ENCODE measurements at places on chromosomes 6 and 20. TPM values are rescaled to one million over a fixed set of nuclear protein-coding genes. Genes with fewer than 3 reads are reported as not detected.
A peak's percentile ranks its signal among the peaks of the same experiment; 100 is the strongest.

GRCh38 chr20:40771308-40771610 is 82.2 kb upstream of the MAFB start:
- peak; percentile 5 for DNase-seq

DNA sequence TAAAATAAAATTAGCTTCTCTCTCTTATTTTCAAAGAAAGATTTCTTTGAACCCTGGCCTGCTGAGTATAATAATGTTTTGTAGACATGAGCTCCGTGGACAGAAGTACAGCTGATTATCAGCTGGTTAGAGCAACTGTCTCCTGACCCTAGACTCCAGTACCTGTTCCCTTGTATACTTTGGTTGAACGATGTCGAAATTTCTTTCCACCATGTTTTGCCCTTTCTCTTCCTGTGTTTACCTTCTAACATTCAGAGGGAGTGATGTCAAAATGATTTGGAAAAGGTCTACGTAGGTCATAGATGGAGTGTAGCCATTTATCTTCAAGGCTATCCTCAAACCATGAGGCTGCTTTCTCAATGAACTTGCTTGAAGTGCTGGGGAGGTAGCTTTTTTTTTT is 16.8 kb upstream of the ADTRP start:
- DNase-seq = no peak

Gene SLC35D3
- not detected for total RNA-seq

DNA sequence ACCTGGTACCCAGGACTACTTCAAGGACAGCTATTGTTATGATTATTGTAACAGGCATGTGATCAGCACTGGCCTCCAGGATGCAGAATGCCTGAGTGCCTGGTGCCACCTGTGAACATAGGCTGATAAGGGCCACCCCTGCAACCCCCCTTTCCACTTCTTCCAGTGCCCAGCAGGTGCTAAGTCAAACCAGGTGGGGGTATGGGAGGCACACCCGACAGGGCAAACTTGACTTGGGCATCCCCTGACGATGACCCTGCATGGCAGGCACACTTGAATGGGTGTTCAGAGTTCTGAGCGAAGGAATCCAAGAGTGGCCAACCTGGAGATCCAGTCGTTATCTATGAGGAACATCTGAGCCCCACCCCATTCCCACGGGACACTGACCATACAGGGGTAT is 3.4 kb downstream of the ADA start:
- no peak for DNase-seq

DNA sequence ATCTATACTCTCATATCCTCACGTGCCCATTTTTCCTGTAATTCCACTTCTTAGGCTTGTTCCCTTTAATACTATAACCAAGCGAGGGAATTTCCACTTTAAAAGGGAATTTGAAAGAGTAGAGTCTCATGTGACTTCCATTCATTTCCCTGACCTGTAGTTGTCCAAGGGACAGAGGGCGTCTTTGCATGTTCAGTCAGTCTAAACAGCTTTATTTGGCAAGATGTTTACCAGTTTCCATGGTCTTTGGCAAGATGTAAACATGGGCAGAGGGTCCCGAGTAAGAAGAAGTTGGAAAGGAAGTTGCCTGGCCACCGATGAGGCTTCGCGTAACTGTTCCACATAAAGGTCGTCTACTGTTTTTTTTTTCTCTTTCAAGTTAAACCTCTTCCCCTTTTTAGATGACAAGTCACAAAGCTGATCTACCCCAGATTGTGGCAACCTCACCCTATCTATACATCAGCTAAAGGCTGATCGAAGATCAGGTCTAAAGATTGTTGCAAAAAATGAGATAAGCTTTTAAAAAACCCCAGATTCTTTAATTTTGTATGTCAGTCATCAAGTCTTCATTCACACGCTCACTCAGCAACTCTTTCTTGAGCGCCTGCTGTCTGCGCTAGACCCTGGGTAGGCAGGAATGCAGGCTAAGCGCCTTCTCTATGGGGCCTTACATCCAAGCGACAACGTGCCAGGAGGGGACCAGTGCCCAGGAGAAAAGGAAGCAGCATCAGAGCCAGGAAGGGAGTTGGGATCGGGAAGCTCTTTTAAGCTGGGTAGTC is 31.7 kb upstream of the CCR6 start:
- DNase-seq = no peak

DNA sequence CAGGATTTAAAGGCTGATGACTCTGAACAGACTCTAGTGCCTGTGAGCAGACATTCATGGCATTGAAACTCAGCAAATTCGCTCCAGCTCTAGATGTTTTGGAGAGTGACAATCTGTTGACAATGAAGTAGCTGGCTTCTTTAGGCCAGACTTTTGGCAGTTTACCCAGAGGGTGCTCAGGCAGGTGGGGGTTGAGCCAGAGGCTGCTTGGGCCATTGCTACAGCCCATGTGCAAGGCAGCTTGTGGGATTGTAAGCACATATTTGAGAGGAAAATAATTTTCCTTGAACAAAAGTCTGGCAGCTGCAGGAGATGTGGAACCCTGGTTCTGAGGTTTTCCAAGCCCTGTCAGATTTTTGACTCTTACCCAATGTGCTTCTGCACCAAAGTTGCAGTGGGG is 311.6 kb downstream of the CDC5L start:
- DNase-seq = no peak

Gene ECT2L
- total RNA-seq = not detected

Gene PNLDC1
- total RNA-seq = 1.4 TPM

Gene ZKSCAN4
- total RNA-seq = 5.7 TPM

GRCh38 chr20:53282217-53282955 is 310.2 kb downstream of the TSHZ2 start:
- no peak for DNase-seq

- DNase-seq = no peak
Measured at GRCh38 chr6:38459291-38459690, 180.4 kb downstream of the BTBD9 start.

- DNase-seq = no peak
Measured at GRCh38 chr20:49388744-49389143, 93.7 kb downstream of the KCNB1 start.

DNA sequence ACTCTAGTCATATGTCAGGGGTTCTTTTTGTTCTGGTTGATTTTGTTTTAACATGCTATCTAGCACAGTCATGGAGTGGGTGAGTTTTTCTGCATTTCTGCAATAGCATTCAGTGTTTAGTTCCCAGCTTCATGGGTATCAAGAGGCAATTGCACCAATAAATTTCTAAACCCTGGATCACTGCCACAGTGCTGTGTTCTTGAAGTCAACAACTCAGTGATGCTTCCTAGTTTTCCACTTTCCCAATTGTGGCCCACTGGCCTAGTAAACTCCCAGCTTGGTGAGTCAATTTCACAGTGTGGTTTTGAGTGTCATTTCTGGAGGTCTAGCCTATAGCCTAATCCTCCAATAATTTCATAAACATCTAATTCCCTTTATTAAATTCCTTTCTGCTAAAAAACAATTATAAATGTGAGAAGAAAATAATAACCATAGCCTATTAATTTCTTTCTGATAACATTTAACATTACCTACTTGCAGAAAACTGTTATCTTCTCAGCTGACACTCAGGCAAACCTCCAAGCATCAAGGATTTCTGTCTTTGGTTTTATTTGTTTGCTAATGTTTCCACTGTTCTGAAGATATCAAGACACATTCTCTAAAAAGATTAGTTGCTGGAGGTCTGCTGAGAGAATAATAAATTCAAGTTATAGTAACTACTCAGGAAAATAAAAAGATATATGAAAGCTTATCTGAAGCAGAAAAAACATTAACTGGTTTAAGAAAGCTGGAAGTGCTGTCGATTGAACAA is 89.9 kb downstream of the PDE7B start:
- no peak for DNase-seq

Gene ESR1
- 0.21 TPM for total RNA-seq

GRCh38 chr20:7371518-7372163 is 568.6 kb downstream of the HAO1 start:
- no peak for DNase-seq

DNA sequence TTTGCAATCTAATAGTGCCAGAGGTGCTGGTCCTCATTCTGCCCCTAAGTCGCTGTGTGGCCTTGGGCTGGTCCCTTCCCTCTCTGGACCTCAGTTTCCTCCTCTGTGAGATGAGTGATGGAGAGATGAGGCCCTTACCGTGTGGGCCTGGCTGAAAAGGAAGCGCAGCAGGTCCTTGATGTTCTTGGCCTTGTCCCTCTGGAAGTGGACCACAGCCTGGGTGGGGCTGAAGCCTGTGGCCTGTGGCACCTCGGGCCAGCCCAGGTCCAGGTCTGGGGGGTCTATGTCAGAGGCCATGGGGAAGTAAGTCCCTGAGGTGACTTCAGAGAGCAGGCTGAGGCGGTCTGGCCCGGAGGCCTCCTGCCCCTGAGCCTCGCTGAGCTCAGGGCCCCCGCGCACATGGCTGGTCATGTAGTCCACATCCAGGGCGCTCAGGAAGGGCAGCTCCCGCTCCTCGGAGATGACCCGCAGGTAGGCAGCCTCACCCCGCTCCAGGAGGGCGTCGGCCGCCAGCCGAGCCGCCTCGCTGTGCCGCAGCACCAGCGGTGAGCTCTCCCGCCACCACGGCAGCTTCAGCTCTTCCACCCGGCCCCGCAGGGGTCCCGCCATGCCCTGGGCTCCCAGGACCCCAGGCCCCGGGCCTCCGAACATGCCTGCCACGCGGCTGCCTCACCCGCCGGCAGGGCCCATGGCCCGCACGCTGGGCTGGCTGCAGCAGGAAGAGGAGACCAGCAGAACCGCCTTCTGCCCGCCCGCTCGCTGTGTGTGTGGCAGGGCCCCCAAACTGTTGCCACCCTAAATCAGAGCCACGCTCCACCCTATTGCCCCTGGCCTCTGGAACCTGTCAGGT is at the start of gene FAM83C:
Gene FAM83C (minus strand): TSS at position 772 of the 850 bp plus-strand sequence. CDS start 121 bp downstream, at position 651.
- DNase-seq = no peak

- DNase-seq = no peak
Measured at GRCh38 chr6:108452711-108453195, 108.0 kb upstream of the FOXO3 start.

DNA sequence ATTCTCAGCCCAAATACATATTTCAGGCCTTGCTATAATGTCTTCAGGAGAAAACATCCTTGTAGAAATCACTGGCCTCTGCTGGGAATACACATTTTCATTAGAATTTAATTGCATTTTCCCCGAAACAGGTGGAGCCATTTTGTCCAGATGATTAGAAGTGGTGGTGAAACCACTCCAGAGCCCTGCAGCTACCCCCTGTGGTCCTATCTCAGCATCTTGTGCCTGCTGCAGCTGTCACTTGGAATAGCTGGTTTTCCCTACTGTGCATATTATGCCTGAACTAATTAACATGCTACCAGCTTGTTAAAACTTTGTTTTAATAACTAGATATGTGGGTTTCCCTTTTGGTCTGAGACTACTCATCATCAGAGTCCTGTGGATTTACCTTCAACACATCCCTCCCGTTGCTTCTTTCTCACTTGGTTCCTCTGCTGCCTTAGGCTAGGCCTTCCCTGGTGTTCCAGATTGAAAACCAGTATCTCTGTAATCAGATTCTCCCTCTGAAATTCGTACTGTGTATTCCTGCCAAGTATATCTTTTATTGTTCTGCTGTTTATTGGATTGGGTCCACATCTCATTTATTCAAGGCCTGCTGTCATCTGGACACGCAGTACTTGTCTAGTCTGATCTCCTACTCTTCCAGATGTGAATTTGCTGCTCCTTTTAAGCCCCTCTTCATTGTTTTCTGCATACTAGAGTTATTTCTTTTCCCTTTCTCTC is 15.2 kb downstream of the DNAH8 start:
- no peak for DNase-seq

Gene GPX5
- total RNA-seq = not detected

DNA sequence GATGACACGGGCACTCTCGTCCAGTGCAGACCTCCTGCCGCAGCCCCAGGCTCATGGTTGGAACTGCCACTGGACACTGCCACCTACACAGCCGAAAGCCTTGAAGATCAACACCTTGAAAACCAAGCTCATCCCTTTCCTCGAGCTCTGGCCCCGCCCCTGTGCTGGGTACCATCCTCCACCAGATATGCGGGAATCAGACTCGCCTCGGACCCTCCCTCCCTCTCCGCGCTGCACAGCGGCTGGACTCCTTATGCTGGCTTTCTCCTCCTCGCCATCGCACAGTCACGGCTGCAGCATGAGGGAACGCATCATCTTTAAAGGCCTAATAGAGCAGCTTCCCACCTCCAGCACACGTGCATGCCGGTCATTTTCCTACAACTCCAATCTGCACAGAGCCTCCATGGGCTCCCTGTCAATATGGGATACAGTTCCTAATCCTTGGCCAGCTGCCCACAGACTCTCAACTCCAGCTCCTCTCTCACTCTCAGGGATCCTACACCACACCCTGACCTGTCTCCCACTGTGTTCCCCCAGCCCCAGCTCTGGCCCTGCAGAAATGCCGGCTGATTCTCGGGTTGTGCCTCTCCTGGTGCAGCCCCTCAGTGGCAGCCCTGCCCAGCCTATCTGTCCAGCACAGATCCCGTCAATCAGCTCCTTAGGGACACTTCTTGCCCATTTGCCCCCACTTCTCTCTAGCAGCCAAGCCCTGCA is 23.2 kb downstream of the TXNDC5 start:
- DNase-seq = no peak

- no peak for DNase-seq
Measured at GRCh38 chr20:560680-561079, 17.1 kb upstream of the CSNK2A1 start.

Gene HTR1B
- total RNA-seq = not detected

GRCh38 chr6:27495386-27496135 is 22.7 kb upstream of the ZNF184 start:
- DNase-seq = peak; percentile 82

GRCh38 chr6:21085211-21085610 is 508.3 kb upstream of the SOX4 start:
- no peak for DNase-seq

Gene TBX18
- total RNA-seq = not detected

GRCh38 chr6:91099479-91099878 is 512.6 kb upstream of the MAP3K7 start:
- DNase-seq = no peak

GRCh38 chr6:40347571-40348011 is 239.6 kb downstream of the LRFN2 start:
- DNase-seq = peak; percentile 31

Gene WFDC5
- total RNA-seq = not detected

DNA sequence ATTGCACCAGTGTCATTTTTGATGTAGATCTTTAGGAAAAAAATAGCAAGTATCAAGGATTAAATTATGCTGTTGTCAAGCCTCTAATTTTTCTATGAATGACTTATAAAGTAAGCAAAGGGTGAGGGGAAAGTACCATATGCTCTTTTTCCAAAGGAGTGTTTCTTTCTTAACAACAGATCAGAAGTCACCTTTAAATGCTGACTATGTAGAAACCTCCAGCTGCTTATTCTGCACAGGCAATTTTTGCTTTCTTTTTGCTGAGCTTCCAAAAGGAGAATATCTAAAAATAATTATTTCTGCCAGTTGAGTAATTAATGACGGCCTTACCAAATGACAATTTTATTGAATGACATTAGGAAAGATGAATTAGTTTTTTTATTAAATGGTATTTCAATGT is 390.6 kb upstream of the MANEA start:
- no peak for DNase-seq

Gene MATN4
- total RNA-seq = 0.64 TPM

Gene RIPOR2
- total RNA-seq = 104 TPM

Gene HLA-DQB1
- 72.9 TPM for total RNA-seq

Measured in activated CD8-positive, alpha-beta memory T cell treated with anti-CD3 and anti-CD28 coated beads, Interleukin-2, amount 10 ng/mL, durations not matched to agents 7 days and 5 days (primary cell).